ENCODE measurements at places on chromosomes 6 and 20. TPM values are rescaled to one million over a fixed set of nuclear protein-coding genes. Genes with fewer than 3 reads are reported as not detected.

- no peaks in the 10 kb centered on the region for H3K36me3 ChIP-seq
- no peak for DNase-seq
- no peaks in the 10 kb centered on the region for H3K27me3 ChIP-seq
Measured at GRCh38 chr6:164554226-164554625, 755.2 kb downstream of the C6orf118 start.

DNA sequence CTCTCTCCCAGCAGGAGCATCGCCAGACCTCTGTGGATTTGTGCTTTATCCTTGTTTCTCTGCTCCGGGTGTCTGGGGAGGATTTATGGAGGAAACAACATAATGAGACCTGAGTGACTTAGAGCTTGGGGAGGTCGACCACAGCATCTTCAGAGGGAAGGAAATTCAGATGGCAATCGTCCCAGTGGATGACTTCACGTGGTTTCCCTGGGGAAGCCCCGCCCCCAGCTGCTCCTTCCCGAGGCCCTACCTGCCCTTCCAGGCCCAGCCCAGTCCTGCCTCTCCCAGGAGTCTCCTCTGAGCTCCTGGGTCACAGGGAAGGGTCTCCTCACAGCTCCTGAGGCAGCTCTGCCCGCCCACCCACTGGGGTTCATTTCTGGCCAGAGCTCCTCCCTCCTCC is 430.3 kb upstream of the SULF2 start:
- no peaks in the 10 kb centered on the region for H3K4me1 ChIP-seq
- H3K4me3 ChIP-seq = no peak overlapping the region
- DNase-seq = no peak
- no peaks in the 10 kb centered on the region for H3K36me3 ChIP-seq
- no peak overlapping the region for H3K27ac ChIP-seq
- H3K27me3 ChIP-seq = peaks cover 11% of the 10 kb centered on the region

DNA sequence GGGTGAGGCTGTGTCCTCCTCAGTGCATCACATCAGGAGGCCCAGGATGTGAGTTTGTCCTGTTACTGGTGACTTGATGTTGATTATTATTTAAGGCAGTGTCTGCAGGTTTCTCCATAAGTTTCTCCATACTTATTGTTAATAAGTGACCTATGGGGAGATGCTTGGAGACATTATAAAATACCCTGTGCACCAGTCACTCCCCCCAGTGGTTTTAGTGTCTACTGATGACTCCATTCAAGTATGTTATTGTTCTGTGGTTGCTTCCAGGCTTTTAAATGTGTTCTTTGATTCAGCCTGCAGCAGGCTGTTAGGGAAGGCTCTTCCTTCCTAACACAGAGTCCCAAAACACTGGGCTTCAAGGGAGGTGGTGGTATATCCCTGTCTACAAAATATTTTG is 14.6 kb upstream of the CST3 start:
- H3K27ac ChIP-seq = no peak overlapping the region
- peaks cover 11% of the 10 kb centered on the region for H3K4me1 ChIP-seq
- DNase-seq = no peak
- H3K27me3 ChIP-seq = peaks cover 9% of the 10 kb centered on the region
- H3K4me3 ChIP-seq = no peak overlapping the region
- no peaks in the 10 kb centered on the region for H3K36me3 ChIP-seq

GRCh38 chr6:157645201-157645795 is 177.7 kb upstream of the SNX9 start:
- DNase-seq = no peak
- no peak overlapping the region for H3K27ac ChIP-seq
- peaks cover 18% of the 10 kb centered on the region for H3K36me3 ChIP-seq

DNA sequence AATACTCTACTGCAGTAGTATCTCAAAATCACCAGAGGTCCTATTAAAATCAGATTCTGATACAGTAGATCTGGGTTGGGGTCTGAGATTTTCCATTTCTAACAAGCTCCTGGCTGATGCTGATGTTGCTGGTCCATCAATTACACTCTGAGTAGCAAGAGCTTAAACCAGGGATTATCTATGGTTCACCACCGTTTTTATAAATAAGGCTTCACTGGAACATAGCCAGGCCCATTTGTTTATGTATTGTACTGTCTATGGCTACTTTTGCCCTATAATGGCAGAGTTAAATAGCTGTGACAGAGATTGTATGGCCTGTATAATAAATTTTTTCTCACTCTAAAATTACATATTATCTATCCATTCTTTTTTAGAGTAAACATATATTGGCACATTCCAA is 53.0 kb downstream of the NUDT3 start:
- H3K27ac ChIP-seq = no peak overlapping the region
- H3K36me3 ChIP-seq = peaks cover 35% of the 10 kb centered on the region
- H3K27me3 ChIP-seq = no peaks in the 10 kb centered on the region

DNA sequence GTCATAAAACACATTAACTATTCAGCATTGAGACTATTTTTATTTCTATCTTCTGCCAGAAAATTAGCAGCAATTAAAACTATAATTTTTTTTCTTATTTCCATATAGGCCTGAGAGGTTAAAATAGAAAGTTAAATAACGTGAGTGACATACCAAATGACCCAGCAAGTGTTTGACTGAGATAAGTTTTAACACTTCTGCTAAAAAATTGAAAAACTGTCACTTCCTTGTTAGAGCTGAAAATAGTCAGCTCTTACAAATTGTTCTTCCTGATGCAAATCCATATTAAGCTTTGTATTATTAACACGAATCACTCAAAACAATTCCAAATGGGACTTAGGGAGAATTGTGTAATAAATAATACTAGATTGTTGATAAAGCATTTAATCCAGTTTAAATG is 26.5 kb upstream of the STX11 start:
- DNase-seq = no peak
- H3K36me3 ChIP-seq = no peaks in the 10 kb centered on the region
- H3K4me1 ChIP-seq = peaks cover 5% of the 10 kb centered on the region
- no peak overlapping the region for H3K27ac ChIP-seq
- no peak overlapping the region for H3K4me3 ChIP-seq

DNA sequence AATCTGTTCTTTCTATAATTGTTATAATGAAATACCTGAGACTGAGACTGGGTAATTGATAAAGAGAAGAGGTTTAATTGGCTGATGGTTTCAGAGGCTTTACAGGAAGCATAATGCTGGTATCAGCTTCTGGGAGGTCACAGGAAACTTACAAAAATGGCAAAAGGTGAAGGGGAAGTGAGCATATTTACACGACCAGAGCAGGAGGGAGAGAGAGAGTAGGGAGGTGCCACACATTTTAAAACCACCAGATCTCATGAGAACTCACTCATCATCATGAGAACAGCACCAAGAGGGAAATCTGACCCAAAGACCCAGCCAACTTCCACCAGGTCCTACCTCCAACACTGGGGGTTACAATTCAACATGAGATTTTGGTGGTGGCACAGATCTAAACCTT is 2.6 kb upstream of the SIRPB1 start:
- H3K36me3 ChIP-seq = no peaks in the 10 kb centered on the region
- H3K27ac ChIP-seq = peak overlapping the region; percentile 67
- peaks cover 54% of the 10 kb centered on the region for H3K4me1 ChIP-seq
- DNase-seq = no peak

GRCh38 chr6:25329161-25329817 is 50.1 kb downstream of the CARMIL1 start:
- peaks cover 34% of the 10 kb centered on the region for H3K4me1 ChIP-seq
- H3K27ac ChIP-seq = no peak overlapping the region
- no peaks in the 10 kb centered on the region for H3K36me3 ChIP-seq
- DNase-seq = no peak

ZSCAN31 gene
- total RNA-seq = 1.0 TPM

EYA2 gene
- total RNA-seq = 0.71 TPM

PYGB gene
- total RNA-seq = 23.5 TPM

PSMB9 gene
- 198 TPM for total RNA-seq

SLC17A3 gene
- not detected for total RNA-seq

All from activated B cell treated with CpG ODN at 0.5 μM for 24 hours (primary cell).